ENCODE measurements at places on chromosomes 1 and 21.

DNA sequence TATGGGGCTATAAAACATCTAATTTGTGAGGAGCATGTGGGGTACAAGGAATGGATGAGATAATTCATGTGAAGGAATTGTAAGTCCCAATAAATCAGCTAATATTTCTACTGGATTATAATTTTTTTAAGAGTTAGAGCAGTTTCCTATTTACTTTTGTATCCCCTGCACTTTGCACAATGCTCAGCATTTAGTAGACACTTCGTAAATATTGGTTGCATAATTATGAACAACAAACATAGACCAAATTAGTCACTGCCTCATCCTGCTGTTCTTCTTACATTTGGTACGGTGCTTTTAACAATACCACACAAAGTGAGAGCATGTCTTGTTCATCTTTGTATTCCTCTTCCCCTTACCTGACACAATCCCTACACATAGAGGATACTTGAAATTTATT, 27.1 kb upstream of the RRP15 start:
- DNase-seq: no peak

DNA sequence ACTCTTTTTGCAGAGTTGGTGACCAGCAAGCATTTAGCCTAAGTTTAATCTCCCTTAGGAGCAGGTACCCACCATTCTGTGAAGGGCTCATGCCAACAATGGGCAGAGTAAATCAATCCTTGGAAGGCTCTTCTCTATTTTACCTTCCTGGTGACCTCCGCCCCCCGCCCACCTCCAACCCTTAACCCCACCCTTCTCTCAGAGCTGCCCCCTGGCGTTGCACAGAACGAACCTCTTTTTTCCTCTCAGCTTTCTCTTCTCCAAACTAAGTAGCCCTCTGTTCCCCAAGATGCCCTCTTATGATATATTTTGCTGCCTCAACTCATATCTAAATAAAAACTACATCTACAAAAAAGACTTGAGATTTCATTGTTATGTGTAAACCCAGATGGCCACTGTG, 186.8 kb downstream of the SEC16B start:
- peak; percentile 7 for DNase-seq

DNA sequence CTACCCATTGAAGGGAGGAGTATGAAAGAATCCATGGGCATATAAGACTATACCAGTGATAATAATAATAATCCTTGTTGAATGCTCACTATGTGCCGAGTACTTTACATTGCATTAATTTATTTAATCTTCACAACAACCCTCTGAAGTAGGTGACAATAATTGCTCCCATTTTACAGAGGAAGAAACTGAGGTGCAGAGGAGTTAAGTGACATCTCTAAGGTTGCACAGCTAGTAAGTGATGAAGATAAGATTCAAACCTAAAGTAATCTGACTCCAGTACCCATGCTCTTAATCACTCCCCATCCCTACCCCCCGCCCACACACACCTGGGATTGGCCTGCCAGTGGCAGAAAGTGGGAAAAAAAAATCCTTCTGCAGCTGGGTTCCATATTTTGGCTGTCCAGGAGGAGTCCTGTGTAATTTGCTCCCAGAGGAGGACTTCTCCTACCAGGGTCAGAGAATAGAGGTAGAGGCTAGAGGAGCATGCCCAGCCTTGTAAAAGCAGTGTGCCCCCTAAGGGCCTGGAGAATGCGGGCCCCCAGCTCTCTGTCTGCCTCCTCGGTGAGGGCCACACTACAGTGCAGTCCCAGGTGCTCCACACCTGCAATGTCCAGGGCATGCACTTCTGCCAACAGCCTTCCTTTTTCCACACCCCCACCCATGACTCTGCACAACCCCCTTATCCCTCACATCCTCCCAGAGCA, 57.8 kb downstream of the TMEM53 start:
- DNase-seq: no peak

DNA sequence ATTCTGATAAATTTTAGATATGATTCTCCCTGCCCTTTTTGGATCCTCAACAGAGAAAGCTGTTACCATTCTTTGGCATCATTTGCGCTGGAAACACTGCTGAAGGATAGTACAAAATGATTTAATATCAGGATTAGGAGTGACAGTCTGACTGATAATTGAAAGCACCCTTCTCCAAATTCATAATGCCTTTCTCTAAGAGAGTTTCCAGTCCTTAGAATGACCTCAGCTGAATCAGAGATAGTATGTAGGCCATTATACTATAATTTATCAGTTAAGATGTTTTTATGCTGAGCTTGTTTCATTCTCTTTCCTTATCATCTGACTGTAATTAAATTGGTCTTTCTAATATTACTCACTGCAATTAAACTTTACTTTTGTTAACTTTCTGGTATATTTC, 166.7 kb downstream of the ZNF326 start:
- DNase-seq: no peak

GRCh38 chr1:81179242-81179641, 621.5 kb upstream of the ADGRL2 start:
- no peak for DNase-seq

- no peak for DNase-seq
Measured at GRCh38 chr1:244010703-244011123, 40.4 kb upstream of the ZBTB18 start.

DNA sequence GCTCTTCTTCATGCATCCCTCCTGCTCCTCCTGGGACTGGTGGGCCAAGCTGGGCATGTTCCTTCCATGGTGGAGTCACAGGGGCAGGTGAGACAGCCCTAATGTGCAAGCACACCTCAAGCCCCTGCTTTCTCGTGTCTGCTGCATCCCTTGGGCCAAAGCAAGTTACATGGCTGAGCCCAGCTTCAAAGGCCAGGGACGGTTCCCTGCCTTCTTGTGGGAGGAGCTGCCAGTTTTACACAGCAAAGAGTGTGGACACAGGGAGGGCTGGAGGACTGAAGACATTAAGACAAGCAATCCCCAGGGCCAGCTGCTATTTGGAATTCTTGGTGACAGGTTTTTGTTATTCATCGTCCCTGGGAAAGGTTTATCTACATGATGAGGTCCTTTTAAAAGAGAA, 175.2 kb upstream of the CACNA1E start:
- no peak for DNase-seq

DNA sequence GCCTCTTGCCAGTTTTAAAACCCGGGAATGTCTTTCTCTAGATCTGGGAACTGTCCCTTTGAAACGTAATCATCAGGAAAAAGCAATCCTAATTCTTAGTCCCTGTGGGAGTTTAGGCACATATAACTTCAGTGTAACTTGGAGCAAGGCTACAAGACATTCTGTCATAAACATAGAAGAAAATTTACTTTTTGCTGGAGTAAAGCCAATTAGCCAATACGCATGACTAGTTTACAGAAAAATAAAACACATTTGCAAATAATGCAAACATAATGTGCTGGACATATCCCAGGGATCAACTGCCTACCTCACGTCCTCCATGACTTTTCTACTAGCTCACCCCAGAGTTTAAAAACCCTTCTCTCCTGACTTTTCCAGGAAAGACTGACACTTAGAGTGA, 970.6 kb downstream of the MRPL39 start:
- DNase-seq: no peak

- no peak for DNase-seq
Measured at GRCh38 chr1:156727492-156727891, 777 bp upstream of the METTL25B start.

DNA sequence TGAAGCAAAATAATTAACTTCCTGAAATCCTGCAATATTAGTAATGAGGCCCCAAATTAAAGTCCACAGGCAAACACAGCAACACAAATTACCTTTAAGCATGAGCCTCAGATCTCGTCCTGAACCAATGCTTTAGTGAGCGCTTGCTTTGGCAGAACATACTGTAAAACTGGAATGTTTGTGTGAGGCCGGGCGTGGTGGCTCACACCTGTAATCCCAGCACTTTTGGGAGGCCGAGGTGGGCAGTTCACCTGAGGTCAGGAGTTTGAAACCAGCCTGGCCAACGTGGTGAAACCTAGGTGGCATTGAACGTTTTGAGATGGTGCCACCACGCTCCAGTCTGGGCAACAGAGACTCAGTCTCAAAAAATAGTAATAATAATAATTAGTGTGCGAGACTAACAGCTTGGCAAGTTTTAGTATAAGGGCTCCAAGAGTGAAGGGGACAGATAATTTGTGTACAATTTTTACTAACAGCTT, 17.8 kb downstream of the SFPQ start:
- no peak for DNase-seq

- peak; percentile 71 for DNase-seq
Measured at GRCh38 chr1:155000411-155000725, 2.2 kb upstream of the ZBTB7B start.

DNA sequence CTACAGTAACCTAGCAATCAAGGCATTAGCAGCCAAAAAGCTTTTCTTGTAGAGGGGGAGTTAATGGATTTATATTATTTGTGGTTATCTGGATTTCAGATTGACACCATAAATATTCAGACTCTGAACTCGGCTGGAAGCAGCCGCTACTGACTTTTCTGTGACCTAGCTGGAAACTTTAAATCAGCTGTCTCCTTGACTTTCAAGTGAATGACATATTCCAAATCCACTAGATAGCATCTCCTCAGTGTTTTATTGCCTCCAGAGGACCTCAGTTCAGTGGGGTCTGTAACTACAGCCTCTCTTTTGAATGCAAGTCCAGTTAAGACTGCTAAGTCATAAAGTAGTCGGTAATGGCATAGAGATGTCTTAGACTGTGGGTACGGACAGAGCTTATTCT, 448.5 kb downstream of the NUF2 start:
- DNase-seq: no peak

- DNase-seq: no peak
Measured at GRCh38 chr1:151405187-151405951, 6.0 kb downstream of the PSMB4 start.

DNA sequence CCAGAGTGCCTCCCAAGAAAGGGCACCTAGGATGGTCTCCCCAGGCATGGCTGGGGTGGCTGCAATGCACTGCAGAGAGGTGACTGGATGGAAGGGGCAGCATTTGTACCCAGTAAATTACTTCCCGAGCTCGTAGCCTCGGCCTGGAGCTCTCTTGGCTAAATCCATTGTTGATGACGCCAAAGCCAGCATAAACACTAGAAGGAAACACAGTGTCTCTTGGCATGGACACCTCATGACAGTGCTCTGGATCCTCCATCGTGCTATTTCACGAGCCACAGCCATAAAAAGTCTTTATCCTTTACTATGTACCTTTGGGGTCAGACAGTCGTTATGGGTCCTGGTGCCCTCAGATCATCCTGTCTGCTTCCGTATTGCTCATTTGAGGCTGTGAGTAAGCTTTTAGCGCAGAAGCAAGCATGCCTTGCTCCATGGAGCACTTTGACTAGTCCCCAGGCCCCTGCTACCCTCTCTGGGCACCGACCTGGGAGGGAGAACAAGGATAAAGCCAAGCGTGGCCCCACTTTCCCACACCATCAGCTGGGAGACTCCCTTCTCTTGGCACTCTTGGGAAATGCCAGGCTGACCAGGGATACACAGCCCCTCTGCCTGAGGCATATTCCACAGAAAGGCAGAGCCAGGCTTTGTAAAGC, 10.3 kb upstream of the PRELP start:
- no peak for DNase-seq

DNA sequence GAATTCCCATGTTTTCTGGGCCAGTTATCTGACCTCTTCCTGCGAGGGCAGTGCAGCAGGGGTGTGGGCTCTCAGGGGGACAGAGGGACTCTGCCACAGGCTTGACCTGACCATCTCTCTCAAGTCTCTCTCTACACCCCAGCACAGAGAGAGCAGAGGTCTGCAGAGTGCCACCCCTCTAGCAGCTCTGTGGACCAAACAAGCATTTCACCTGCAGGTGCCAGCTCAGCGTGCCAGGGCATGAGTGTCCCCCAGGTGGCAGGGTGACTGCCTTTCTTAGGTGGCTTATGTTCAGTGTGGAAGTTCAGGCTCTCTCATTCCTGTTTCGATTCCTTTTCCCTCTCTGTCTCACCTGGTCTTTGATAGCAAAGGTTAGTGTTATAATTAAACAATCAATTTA, 191.3 kb downstream of the CACNA1E start:
- DNase-seq: no peak

- no peak for DNase-seq
Measured at GRCh38 chr21:20083336-20083735, 914.9 kb upstream of the NCAM2 start.

- no peak for DNase-seq
Measured at GRCh38 chr21:26954662-26955121, 12.2 kb downstream of the ADAMTS5 start.

GRCh38 chr1:152533327-152533938, 19.2 kb downstream of the CRCT1 start:
- DNase-seq: peak; percentile 68

- DNase-seq: no peak
Measured at GRCh38 chr1:220189750-220190347, 82.4 kb downstream of the RAB3GAP2 start.

- no peak for DNase-seq
Measured at GRCh38 chr1:94616506-94616905, 74.9 kb upstream of the F3 start.

DNA sequence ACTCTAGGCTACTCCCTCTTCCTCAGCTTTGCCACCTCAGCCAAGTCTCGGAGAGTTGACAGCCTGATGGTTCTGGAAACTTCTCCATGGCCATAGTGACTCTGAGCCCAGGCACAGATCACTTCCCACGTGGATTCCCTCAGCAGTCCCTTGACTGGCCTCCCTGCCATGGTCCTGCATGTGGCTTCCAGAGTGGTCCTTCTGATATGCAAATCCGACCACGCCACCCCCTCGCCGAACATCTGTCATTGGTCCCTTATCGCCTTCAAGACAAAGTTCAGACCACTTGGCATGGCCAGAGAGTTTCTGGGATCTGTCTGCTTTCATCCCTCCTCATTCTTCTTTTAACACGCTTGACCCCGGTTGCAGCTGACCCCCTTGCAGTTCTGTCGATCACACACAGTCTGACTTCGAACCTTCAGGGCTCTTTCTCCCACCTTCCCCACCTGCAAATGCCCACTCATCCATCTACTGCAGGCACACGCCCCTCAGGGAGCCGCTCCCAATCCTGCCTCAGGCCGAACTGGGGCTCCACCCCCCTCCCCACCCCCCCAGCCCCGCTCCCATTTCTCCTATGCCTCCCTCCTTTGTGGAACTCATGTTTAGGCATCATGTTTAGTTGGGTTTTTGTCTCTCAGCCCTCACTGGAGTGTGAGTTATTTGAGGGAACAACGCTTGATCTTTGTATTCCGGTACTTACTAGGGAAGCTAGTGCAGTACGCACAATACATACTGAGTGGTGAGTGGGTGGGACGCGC, 29.0 kb downstream of the KIAA1614 start:
- no peak for DNase-seq

GRCh38 chr1:55443175-55443915, 228.2 kb upstream of the USP24 start:
- DNase-seq: no peak

- no peak for DNase-seq
Measured at GRCh38 chr21:34846601-34847112, 177.9 kb downstream of the CLIC6 start.

DNA sequence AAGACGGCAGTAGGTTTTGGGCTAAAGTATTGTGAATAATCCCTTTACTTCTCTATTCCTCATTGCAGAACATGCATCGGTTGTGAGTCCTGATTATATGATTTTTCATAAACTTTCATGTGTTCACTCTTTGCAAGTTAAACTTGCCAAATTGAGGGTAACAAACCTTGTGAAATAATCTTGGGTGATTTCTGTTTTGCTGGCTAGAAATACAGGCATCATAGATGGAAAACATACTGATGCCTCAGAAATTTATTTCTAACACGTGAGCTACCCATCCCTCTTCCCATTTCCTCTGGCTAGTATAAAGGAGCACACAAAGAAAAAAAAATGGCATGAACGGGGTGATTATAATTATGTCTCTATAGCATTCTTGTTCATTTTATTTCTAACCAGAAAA, 39.6 kb downstream of the RGS5 start:
- DNase-seq: no peak

- no peak for DNase-seq
Measured at GRCh38 chr1:63663301-63663700, 70.1 kb downstream of the PGM1 start.

- DNase-seq: no peak
Measured at GRCh38 chr1:21587602-21587953, 78.4 kb downstream of the ALPL start.

Measured in activated CD4-positive, alpha-beta T cell treated with anti-CD3 and anti-CD28 coated beads for 36 hours (primary cell).